NCI-H2081 treated with DMSO at 0.1 percent for 48 hours (cell line): ENCODE measurements at places on chromosomes 5 and 9.

DNA sequence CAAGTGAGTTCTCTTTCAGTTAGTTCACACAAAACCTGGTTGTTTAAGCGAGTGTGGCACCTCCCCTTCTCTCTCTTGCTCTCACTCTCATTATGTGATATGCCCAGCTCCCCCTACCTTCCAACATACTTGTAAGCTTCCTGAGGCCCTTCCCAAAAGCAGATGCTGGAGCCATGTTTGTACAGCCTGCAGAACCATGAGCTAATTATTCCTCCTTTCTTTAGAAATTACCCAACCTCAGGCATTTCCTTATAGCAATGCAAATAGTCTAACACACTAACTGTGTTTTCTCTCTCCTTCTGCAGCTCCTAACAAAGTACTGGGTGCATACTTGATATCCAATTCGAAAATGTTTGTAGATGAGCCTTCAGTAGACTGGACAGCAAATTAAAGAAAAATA is 62.7 kb downstream of the TRIM32 start:
- DNase-seq = no peak

GRCh38 chr5:141804475-141804874 is 73.7 kb downstream of the PCDH1 start:
- no peak for DNase-seq

GRCh38 chr5:90311401-90311800 is 98.2 kb downstream of the CETN3 start:
- DNase-seq = no peak

- no peak for DNase-seq
Observed at GRCh38 chr5:171705830-171706468, 79.7 kb upstream of the SMIM23 start.

GRCh38 chr9:134626571-134627416 is 14.8 kb upstream of the COL5A1 start:
- DNase-seq = no peak

GRCh38 chr5:126508962-126509279 is 85.7 kb downstream of the GRAMD2B start:
- no peak for DNase-seq

DNA sequence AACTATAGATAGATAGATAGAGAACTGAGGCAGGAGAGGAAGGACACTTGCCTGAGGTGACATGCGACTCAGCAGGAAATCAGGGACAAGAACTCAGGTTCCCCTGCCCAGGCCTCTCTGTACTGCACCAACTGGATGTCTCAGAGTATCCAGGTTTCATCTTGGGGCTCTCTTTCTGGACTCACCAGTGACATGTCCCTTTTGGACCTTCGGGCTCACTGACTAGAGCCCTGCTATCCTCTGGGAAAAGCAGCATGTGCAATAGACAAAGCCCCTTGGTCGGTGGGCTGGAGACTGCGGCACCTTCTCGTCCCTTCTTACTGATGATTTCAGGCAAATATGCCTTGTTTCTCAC is 104.5 kb downstream of the RGS3 start:
- DNase-seq = no peak

DNA sequence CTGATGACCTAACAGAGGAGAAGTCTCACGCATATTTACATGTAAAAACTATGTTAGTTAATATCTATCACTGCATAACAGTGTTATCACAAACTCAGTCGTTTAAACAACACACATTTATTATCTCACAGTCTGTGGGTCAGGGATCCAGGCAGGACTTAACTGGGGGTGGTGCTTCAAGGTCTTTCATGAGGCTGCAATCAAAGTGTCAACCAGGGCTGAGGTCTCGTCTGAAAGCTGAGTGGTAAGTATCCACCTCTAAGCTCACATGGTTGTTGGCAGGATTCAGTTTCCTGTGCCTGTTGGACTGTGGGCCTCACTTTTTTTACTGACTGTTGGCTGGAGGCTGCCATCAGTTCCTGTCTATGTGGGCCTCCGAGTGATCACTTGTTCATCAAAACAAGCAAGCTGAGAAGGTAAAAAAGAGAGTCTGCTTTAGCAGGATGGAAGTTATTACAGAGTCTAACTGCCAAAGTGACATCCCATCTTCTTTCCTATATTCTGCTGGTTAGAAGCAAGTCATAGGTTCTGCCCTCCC is 188.6 kb downstream of the CARTPT start:
- no peak for DNase-seq

DNA sequence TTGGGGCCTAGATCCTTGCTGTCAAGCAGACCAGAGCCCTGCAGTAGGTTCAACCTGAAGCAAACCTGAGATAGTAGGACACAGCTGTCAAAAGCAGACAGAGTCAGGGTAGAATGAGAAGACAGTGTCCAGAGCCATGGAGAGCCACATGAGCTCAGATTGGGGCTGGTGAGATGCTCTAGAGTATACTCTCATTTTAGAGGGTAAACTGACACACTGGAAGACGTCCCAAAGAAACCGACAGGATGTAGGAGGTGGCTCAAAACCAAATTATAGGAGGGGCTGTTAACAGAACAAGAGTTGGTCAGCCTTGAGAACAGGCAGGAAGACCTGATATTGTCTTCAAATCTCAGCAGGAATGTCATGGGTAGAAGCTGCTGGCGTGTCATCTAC is 11.5 kb downstream of the CCDC69 start:
- no peak for DNase-seq

DNA sequence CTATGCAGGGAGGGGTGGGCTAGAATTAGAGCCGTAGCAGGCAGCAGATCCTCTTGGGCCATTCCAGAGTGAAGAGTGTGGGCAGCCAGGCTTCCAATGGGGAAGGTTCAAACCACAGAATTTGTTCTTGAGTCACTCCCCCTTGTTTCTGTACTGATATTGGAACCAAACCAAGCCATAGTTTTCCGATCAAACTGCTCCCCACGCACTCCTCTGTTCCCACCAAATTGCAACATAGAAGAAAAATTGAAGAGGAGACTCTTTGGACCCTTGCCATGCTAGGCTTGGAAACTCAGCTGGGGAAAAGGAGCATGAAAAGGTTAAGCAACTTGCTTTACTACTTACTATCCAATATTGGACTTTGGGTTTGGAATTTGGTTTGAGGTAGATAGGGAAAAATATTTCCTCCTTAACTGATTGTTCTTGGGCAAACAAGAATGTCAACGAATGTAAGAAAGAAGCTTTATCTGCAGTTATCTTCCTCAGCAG is 165.8 kb upstream of the NR3C1 start:
- no peak for DNase-seq

DNA sequence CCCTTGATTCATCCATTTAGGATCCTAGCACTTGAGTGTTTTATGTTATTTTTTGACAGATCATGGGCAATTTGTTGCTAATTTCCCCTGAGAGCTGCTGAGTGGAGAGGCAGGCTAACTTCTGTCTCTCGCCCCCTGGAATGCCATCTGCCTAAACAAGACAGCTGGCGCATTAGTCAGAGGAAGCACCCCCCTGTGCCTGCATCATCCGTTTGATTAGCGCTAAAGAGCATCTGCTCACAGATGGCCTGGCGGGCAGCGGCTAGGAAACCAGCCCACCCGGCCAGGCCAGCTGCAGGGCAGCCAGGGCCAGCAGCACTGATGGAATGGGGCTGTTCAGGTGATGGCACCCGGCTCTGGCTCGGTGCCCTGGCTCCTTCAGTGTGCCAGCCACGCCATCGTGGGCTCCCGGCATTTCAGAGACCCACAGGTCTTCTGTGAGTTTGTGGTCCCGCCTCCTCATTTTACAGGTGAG is 22.9 kb upstream of the ASS1 start:
- DNase-seq = no peak

GRCh38 chr9:77521091-77521490 is 127.0 kb downstream of the GNA14 start:
- no peak for DNase-seq

DNA sequence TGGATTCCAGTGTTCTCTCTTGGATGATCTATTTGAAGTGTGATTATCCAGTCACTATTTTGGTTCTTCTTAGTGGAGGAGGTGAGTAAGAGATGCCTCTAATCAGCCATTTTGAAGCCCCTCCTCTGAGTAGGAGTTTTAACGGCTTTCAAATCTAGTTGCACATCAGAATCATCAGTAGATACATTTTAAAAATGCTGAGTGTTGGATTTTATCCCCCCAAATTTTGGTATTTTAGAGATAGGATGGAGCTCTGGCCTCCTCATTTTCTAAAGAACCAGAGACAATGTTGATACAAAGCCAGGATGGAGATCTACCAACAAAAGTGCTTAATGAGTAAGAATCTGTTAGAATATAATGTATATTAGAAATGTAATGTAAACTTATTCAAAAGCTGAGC is 1061.0 kb upstream of the WWC1 start:
- DNase-seq = no peak
